Left renal pelvis (tissue), 4 donors: ENCODE measurements at places on chromosomes 3 and 15.
A peak's percentile ranks its signal among the peaks of the same experiment; 100 is the strongest.

GRCh38 chr3:52262447-52262846, 16.0 kb downstream of the WDR82 start:
- DNase-seq: no peak

DNA sequence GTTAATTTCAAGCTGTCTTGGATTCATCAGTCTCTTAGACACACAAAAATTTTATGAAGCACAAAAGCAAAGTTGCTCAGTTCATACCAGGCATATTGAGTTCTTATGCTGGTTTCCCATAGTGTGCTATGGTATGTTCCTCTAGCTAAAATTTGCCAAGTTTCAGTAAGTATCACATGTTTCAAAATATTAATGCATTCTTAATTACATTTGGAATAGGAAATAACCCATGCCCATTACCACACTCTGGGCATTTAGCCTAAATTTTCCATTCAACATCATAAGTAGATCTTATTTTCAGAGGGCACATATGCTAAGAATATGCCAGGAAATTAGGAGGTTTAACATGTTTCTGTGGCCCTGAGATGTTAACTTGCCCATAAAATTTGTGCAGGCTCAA, 289.9 kb downstream of the SHOX2 start:
- no peak for DNase-seq

DNA sequence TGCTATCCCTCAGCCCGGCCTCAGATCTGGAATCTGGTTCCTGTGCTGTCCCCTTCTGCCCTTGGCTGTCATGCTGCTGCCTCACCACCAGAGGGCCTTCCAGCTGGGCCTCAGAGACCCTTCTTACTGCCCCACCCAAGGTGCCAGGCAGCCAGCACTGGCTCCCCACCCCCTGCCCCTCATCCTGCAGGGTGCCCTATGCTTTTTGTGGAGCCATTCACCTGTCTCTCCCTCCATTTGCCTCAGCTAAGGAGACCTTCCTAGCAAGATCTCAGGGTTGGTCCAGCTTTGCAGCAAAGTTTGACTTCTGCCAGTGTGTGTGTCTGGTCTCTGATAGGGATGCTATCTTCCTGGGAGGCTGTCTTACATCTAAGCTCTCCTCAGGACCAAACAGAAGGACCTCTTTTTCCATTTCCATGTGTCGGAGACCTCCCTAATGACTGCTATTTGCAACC, 1.9 kb upstream of the VWA5B2 start:
- no peak for DNase-seq

- DNase-seq: no peak
Measured at GRCh38 chr3:178147001-178147400, 389.2 kb upstream of the KCNMB2 start.

DNA sequence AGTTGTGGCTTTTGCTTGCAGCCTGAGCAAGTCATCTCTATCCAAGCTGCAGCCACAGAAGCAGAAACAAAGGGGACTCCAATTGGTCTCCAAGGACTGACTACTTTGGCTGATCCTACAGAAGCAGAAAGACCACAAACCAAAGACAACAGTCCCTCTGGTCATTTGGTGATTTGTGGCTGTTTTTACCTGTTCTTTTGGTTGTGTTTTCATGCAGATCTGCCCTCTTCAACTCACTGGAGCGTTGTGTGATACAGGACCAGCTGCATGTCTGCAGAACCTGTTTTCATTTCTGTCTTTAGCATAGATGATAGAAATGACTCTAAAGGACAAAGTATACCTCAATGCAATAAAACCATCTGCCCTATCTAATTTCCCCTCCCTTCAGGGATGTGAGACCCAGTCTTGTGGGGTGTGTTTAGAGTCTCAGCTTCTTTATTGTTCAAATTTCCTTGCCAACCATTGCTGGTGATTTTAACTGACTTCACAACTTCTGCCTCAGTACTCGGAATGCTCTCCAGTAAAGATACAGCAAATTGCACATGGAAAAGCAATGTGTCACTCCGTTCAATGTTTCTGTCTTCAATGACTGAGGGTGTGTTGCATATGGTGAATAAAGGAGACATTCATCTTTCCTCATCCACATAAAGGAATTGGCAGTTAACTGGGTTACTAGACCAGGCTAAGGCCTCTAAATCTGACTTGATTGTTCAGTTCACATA, 48.9 kb upstream of the SLC7A14 start:
- DNase-seq: no peak

- peak; percentile 77 for DNase-seq
Measured at GRCh38 chr3:15064835-15065549, at the start of gene MRPS25. Gene MRPS25, minus strand, starts transcription at chr3:15065315. Its CDS starts 121 bp downstream, at chr3:15065194.

DNA sequence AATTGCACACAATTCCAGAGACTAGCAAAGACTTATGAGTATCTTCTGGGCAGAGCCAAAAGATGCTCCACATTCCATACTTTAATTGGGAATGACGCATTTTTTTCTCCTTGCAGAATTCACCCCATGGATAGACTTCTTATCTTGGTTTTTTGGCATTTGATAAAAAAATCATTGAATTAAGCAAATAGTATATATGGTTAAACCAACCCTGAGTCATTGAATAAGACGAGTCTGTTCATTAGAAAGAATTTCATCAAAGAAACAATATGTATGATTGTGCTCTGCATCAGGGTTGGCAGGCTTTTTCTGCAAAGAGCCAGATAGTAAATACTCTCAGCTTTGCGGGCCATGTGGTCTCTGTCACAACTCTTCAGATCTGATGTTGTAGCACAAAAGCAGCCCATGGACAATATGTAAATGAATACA, 9.2 kb upstream of the PDZRN3 start:
- no peak for DNase-seq

- DNase-seq: no peak
Measured at GRCh38 chr3:38031022-38031994, 1.9 kb upstream of the PLCD1 start.

DNA sequence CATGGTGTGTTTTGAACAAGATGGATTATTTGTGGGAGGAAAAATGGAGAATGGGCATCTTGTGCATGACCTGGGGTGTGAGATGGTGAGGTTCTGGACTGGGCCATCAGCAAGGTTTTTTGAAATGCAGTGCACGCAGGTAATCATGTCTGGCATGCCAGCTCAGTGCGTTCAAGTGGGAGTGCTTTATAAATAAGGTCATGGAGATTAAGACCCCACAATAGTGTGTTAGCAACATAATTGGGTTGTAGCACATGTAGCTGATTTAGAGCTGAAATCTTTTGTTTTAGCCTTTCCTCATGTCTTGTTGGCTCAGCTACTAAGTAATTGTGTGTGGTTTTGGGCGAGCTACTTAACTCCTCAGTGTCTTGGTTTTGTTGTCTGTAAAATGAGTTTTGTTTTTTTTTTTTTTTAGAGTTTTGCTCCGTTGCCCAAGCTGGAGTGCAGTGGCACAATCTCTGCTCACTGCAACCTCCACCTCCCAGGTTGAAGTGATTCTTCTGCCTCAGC, 3.9 kb upstream of the CACNA1D start:
- DNase-seq: no peak

GRCh38 chr3:37130448-37130847, 43.9 kb downstream of the LRRFIP2 start:
- no peak for DNase-seq

GRCh38 chr3:142209655-142210054, 15.7 kb downstream of the GK5 start:
- no peak for DNase-seq
